ENCODE measurements at places on chromosomes 2 and 18. TPM values are rescaled to one million over a fixed set of nuclear protein-coding genes. Genes with fewer than 3 reads are reported as not detected.

DNA sequence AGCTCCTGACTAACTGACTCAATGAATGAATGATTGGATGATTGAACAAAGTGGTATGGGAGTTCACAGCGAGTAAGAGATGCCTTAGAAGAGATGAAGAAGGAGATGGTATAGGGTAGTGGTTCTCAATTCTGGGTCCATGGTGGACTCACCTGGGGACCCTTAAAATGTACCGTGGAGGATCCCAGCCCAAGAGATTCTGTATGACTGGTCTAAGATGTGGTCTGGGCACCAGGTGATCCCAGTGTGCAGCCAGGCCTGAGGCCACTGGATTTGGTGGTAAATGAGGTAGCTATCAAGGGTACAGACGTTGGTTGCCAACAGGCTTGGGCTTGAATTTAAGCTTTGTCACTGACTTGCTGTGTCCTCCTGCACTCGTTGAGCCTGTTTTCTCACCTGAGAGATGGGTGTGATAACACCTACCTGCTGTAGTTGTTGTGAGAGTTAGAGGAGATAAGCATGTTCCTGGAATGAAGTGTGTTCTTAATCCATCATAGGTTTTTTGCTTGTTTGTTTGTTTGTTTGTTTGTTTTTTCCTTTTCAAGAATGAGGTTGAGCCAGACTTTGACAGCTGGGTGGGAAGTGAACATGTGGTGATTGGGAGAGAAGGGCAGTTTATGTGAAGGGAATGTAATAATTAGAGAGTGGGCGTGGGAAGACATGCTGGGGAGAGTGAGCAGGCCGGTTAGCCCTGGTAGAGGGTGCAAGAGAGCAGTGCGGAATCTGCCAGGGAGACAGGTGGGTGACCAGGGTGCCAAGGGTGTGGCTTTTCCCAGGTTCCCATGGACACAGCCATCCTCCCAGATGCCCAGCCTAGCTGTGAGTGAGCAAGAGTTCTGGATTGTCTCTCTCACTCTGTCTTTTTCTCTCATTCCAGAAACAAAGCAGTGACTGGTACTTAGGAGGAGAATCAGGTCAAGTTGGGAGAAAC lies 31.4 kb upstream of the IL1B start:
- H3K27me3 ChIP-seq, result no peaks in the 10 kb centered on the region
- H3K4me3 ChIP-seq, result no peak overlapping the region
- H3K4me1 ChIP-seq, result peaks cover 14% of the 10 kb centered on the region
- H3K27ac ChIP-seq, result no peak overlapping the region

GRCh38 chr2:12804091-12804856 lies 87.5 kb downstream of the TRIB2 start:
- H3K4me3 ChIP-seq, result no peak overlapping the region
- H3K4me1 ChIP-seq, result peaks cover 31% of the 10 kb centered on the region
- H3K27ac ChIP-seq, result no peak overlapping the region
- H3K36me3 ChIP-seq, result no peaks in the 10 kb centered on the region

- peaks cover 6% of the 10 kb centered on the region for H3K4me1 ChIP-seq
- no peak overlapping the region for H3K27ac ChIP-seq
- DNase-seq, result no peak
- no peaks in the 10 kb centered on the region for H3K27me3 ChIP-seq
- H3K36me3 ChIP-seq, result no peaks in the 10 kb centered on the region
- H3K4me3 ChIP-seq, result no peak overlapping the region
Observed at GRCh38 chr2:18045230-18045629, 166.8 kb downstream of the KCNS3 start.

DNA sequence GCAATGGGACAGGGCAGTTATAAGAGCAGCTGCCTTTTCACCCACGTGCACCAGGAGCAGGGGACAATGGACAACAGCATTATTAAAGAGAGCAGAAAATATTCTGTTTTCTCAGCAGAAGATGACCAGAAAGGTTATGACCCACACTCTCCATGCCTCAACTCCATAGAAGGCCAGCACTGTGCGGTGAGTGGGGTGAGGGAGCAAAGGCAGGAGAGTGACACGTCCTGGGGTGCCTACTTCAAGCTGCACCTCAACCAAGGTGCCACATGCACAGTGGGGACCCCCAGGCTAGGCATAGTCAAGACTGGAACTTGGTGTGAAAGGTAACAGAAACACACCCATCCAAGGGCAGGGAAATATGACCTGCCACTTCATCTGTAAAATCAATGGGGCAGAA lies 50.4 kb downstream of the POLR1A start:
- no peaks in the 10 kb centered on the region for H3K4me1 ChIP-seq
- no peak overlapping the region for H3K27ac ChIP-seq
- H3K4me3 ChIP-seq, result no peak overlapping the region
- no peak for DNase-seq
- no peaks in the 10 kb centered on the region for H3K27me3 ChIP-seq

GRCh38 chr2:143875295-143876233 lies 644.4 kb downstream of the ZEB2 start:
- H3K4me1 ChIP-seq, result no peaks in the 10 kb centered on the region
- no peaks in the 10 kb centered on the region for H3K36me3 ChIP-seq
- DNase-seq, result no peak
- H3K4me3 ChIP-seq, result no peak overlapping the region

DNA sequence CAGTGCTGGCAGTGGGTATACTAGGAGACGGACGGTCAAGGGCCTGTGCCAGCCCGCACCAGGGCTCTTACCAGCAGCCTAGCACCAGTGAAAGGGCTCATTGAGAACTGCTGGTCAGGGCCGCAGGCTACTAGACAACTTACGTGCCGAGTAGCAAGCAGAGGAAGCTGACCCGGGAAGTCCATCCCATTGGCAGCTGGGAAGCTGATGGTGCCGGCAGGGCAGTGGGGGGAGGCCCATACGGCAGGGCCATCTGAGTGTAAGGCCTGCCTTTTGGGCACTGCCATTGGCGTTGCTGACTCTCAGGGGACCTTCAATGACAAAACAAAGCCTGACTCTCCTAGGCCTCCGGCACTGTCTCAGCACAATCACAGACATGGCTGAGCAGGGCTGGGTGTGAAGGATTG lies 20.6 kb downstream of the EFR3B start:
- H3K36me3 ChIP-seq, result no peaks in the 10 kb centered on the region
- no peak overlapping the region for H3K4me3 ChIP-seq
- no peak for DNase-seq
- H3K27me3 ChIP-seq, result no peaks in the 10 kb centered on the region
- H3K27ac ChIP-seq, result peak overlapping the region; percentile 41
- H3K4me1 ChIP-seq, result peaks cover 7% of the 10 kb centered on the region

- H3K36me3 ChIP-seq, result no peaks in the 10 kb centered on the region
- H3K27me3 ChIP-seq, result no peaks in the 10 kb centered on the region
Observed at GRCh38 chr2:46127176-46127575, 170.0 kb upstream of the EPAS1 start.

GRCh38 chr18:40576507-40577115 lies 1378.4 kb upstream of the PIK3C3 start:
- no peaks in the 10 kb centered on the region for H3K4me1 ChIP-seq
- H3K27ac ChIP-seq, result no peak overlapping the region
- no peak overlapping the region for H3K4me3 ChIP-seq
- DNase-seq, result no peak

DNA sequence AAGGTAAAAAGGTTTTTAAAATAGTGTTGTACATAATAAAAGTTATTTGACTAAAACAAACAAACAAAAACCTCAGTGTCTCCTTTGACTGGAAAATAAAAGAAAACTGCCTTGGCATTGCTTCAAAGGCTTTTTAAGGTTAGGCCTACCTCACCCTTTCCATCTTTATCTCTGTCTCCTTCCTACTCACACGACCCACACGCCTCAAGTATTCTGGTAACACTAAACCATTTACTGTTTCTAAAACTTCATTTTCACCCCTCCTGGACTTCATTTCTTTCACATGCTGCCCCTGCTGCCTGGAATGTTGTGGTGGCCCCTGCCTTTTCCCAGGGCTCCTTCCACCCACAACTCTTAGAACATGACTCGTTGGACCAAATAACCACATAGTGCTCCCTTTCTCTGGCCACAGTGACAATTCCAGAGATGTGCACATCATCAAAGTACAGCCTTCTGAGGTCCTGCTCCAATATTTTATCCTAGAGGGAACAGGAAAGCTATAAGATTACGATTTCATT lies 54.0 kb downstream of the ERBB4 start:
- no peaks in the 10 kb centered on the region for H3K36me3 ChIP-seq
- no peak for DNase-seq
- H3K4me1 ChIP-seq, result no peaks in the 10 kb centered on the region
- no peak overlapping the region for H3K4me3 ChIP-seq

DNA sequence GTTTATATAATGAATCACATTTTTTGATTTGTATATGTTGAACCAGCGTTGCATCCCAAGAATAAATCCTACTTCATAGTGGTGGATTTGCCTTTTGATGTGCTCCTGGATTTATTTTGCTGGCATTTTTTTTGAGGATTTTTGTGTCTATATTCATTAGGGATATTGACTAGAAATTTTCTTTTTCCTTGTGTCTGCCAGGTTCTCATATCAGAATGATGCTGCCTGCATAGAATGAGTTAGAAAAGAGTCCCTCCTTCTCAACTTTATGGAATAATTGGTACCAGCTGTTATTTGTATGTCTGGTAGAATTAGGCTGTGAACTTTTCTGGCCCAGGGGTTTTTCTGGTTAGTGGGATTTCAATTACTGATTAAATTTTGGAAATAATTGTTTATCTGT lies 457.4 kb upstream of the DSEL start:
- no peak overlapping the region for H3K27ac ChIP-seq
- no peaks in the 10 kb centered on the region for H3K27me3 ChIP-seq
- H3K4me3 ChIP-seq, result no peak overlapping the region

- H3K4me1 ChIP-seq, result no peaks in the 10 kb centered on the region
- DNase-seq, result no peak
- no peak overlapping the region for H3K4me3 ChIP-seq
- H3K36me3 ChIP-seq, result no peaks in the 10 kb centered on the region
Observed at GRCh38 chr18:23154823-23155500, 19.7 kb downstream of the CABLES1 start.

GRCh38 chr2:235860871-235861270 lies 307.3 kb downstream of the GBX2 start:
- no peaks in the 10 kb centered on the region for H3K36me3 ChIP-seq
- no peak for DNase-seq
- H3K4me1 ChIP-seq, result no peaks in the 10 kb centered on the region
- H3K27ac ChIP-seq, result no peak overlapping the region
- no peak overlapping the region for H3K4me3 ChIP-seq
- H3K27me3 ChIP-seq, result no peaks in the 10 kb centered on the region

GRCh38 chr2:150490466-150490865 lies 3.0 kb upstream of the RND3 start:
- DNase-seq, result no peak
- no peak overlapping the region for H3K27ac ChIP-seq
- H3K27me3 ChIP-seq, result no peaks in the 10 kb centered on the region
- no peaks in the 10 kb centered on the region for H3K36me3 ChIP-seq
- H3K4me3 ChIP-seq, result no peak overlapping the region

DNA sequence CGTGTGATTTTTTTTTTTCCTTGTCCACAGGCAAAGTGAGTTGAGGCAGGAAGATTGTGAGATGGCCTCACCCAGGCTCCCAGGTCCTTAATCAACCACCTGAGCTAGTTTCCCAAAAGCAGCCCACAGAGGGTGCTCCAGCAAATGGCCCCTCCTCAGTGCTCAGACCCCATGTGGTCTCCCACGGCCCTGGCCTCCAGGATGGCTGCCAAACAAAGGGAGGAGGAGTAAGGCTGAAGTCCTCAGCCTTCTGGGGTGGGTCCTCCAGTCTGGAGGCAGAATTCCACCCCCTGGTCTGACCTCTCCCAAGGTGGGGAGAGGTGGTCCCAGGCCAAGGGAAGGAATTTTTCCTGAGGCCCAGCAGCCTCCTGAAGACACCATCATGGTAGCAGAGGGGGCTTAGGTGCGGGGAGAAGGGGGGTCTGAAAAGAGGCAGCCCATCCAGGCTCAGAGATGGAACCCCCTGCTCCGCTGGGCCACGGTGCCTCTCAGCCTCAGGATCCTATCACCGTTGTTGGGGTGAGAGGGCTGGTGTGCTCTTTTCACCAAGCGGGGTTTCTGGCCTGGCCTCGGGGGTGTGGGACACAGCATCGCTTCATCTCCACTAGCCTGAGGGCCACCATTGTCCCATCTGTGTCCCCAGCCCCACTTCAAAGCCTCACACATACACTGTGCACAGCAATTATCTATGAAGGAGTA lies 2.3 kb downstream of the NGEF start:
- H3K27me3 ChIP-seq, result no peaks in the 10 kb centered on the region
- no peaks in the 10 kb centered on the region for H3K4me1 ChIP-seq
- no peak overlapping the region for H3K4me3 ChIP-seq
- no peaks in the 10 kb centered on the region for H3K36me3 ChIP-seq
- DNase-seq, result no peak

GRCh38 chr2:41923156-41923786 lies 124.5 kb upstream of the PKDCC start:
- DNase-seq, result no peak
- H3K4me3 ChIP-seq, result no peak overlapping the region
- H3K27me3 ChIP-seq, result no peaks in the 10 kb centered on the region
- no peak overlapping the region for H3K27ac ChIP-seq
- peaks cover 52% of the 10 kb centered on the region for H3K4me1 ChIP-seq

DNA sequence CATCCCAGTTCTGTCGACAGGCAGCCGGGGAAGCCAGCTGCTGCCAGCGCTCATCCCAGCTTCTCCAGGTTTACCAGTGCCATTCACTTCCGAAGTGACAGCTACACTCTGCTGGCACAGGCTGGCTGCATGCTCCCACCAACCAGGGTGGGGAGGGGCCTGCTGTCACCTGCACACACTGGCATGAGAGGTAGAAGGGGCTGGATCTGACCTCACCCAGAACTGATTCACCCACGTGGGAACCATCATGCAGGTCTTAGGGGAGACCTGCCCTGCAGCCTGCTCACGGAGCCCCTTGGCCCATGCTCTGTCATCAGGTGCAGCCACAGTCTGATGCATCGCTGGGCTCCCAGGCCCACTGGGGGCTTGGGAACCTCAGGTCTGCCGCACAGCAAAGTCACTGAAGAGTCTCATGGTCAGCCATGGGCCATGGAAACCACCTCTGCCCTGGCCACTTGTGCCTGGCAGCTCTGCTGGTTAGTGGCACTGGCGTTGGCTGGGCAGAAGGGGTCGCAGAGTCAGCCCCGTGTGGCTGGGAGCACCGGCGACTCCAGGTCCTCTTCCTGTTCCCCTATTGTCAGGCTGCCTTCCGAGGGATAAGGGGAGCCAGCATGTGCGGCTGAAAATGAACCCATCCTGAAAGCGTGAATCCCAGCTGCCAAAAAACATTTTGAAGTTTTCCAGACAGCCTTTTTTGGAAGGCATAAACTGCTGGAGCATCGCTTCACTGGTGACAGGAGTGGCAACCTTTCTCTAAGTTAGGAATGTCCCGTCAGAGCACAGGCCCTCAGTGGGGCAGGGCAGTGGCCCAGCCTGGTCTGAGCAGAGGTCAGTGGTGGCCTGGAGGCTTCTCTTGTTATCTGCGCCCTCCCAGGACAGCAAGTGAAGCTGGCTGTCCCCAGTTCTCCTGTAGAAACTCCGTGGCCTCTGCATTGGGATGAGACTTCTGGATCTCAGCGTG lies 157.8 kb downstream of the SEPTIN10 start:
- no peak overlapping the region for H3K27ac ChIP-seq
- H3K36me3 ChIP-seq, result peaks cover 3% of the 10 kb centered on the region
- no peaks in the 10 kb centered on the region for H3K4me1 ChIP-seq
- H3K4me3 ChIP-seq, result no peak overlapping the region
- no peaks in the 10 kb centered on the region for H3K27me3 ChIP-seq
- no peak for DNase-seq

The MOB4 gene
- 35.2 TPM for total RNA-seq

The FSHR gene
- 0.42 TPM for total RNA-seq

The DSG1 gene
- total RNA-seq, result 0.83 TPM

The RAMP1 gene
- 362 TPM for total RNA-seq

Measured in heart left ventricle (tissue), 16 donors.